ENCODE measurements at places on chromosomes 11 and 22.
A peak's percentile ranks its signal among the peaks of the same experiment; 100 is the strongest.

GRCh38 chr11:85776951-85777602 lies 33.9 kb downstream of the SYTL2 start:
- DNase-seq = no peak

- DNase-seq = no peak
These were observed 419.9 kb downstream of the LRRC4C start for GRCh38 chr11:41039592-41039991.

GRCh38 chr11:68927280-68928135 lies 23.8 kb downstream of the IGHMBP2 start:
- no peak for DNase-seq

DNA sequence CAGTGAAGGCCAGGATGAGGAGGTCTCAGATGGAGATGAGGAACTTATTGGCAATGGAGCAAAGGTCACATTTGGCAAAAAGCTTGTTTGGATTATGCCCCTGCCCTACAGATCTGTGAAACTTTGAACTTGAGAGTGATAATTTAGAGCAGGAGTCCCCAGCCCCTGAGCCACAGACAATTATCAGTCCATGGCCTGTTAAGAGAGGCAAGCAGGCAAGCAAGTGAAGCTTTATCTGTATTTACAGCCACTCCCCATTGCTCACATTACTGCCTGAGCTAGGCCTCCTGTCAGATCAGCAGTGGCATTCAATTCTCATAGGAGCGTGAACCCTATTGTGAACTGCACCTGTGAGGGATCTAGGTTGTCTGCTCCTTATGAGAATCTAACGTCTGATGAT lies 1076.9 kb upstream of the TENM4 start:
- DNase-seq = no peak

DNA sequence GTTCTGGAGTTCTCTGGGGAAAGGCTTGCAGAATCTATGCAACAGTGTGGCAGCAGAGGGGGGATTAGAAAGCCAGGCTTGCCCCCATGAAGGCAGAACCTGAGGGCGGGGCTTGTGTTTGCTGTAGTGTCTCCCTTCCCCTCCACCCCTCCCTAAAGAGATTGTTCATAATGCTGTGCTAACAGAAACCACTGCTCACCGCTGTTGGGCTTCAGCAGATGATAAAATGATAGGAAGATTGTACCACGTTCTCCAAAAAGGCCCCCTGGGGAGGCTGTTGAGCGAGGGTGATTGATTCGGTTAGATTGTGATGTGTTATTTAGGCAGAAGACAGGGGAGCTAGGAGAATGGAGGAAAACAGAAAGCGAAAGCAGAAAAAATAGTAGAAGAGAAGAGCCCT lies 215.2 kb upstream of the NCAM1 start:
- DNase-seq = no peak

GRCh38 chr11:12474871-12475270 lies 97.5 kb downstream of the PARVA start:
- DNase-seq = no peak

GRCh38 chr22:42317691-42318547 lies 47.5 kb upstream of the TCF20 start:
- DNase-seq = no peak

- peak; percentile 78 for DNase-seq
These were observed 293.7 kb downstream of the DDX10 start for GRCh38 chr11:108958368-108959104.

DNA sequence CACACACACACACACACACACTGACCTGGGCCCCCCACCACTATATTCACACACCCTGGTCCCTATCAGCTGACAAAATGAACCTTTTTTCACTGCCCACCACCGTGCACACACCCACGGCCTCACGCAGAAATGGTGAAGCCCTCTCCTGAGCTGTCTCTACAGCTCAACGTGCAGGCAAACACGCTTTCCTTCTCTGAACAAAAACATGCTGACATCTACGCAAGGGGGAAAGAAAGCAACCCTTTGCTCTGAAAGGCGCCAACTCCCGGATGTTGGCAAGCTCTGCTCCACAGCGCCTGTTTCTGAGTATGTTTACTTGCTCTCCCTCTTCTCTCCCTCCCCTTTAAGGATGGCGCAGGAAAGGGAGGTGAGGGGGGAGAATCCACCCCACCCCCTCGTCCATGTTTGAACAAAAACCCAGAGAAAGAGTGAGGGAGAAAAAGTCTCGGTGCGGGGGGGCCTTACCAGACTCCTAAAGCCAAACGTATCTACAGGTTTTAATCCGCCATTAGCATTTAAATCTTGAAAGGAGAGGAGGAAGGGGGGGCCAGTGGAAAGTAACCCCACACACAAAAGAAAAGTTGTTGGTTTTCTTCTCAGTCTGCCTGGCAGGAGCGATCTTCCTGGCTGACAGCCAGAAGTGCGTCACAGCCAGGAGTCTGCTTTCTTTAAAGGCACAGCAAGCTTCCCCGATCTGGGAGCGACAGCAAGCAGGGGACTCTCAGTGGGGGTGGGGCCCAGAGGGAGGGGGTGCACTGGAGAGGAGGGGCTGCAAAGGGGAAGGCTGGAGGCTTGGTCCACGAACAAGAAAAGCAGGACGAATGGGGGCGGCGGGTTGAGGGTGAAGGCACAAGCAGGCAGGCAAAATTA lies 39.6 kb downstream of the NUMA1 start:
- peak; percentile 96 for DNase-seq

DNA sequence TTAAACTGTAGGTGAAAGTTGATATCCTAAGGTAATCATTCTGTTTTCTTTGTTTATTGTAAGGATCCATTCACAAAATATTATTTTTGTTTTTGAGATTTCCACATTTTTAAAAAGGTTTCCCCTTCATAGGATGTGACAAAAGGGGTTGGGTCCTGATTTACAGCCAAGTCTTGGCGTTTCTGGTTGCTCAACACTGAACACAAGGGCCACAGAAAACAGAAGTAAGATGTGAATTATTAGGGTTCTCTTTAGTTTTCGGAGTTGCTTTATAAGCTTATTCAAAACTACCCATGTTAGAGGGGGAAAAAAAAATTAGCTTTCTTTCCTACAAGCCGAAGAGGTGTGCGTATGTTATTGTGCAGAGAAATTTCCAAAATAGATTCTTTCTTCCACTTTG lies 30.0 kb upstream of the FLI1 start:
- DNase-seq = no peak

GRCh38 chr22:31926969-31927368 lies 17.4 kb upstream of the YWHAH start:
- no peak for DNase-seq

- no peak for DNase-seq
These were observed 81.6 kb downstream of the FLI1 start for GRCh38 chr11:128775468-128775867.
